ENCODE measurements at places on chromosomes 12 and 14.

GRCh38 chr12:118633071-118633470 is 256.7 kb downstream of the SUDS3 start:
- no peak for DNase-seq

- DNase-seq, result no peak
Measured at GRCh38 chr12:51246254-51246853, 7.7 kb downstream of the DAZAP2 start.

DNA sequence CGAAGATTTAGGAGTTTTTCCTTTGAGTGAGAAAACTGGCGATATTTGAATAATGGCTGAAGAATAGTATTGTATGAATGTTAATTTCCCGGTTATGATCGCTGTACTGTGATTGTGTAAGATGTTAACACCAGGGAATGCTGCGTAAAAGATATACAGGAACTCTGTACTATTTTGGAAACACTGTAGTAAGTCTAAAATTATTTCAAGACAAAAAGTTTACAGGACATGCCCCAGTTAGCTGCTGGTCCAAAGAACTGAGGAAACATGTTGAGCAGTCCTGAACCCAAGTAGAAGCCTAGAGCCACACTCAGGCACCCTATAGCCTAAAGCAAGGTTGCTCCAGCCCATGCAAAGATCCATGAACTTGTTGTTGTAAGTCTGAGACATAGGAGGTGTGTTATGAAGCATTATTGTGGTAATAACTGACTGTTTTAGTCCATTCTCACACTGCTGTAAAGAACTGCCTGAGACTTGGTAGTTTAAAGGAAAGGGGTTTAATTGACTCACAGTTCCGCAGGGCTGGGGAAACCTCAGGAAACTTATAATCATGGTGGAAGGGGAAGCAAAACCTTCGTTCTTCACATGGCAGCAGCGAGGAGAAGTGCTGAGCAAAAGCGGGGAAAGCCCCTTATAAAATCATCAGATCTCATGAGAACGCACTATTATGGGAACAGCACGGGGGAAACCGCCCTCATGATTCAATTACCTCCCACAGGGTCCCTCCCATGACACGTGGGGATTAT is 99.8 kb upstream of the RESF1 start:
- DNase-seq, result no peak

DNA sequence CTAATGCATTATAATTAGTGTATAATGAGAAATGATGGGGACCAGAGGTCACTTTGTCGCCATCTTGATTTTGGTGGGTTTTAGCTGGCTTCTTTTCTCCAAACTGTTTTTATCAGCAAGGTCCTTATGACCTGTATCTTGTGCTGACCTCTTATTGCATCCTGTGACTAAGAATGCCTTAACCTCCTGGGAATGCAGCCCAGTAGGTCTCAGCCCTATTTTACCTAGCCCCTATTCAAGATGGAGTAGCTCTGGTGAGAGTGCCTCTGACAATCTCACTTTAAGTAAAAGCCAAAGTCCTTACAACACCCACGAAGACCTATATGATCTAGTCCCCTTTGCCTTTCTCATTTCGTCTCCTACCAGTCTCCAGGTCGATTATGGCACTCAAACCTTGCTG is 28.3 kb upstream of the STRAP start:
- DNase-seq, result no peak

GRCh38 chr12:62028536-62028935 is 231.7 kb upstream of the USP15 start:
- DNase-seq, result no peak

GRCh38 chr12:43337571-43338444 is 214.2 kb downstream of the ADAMTS20 start:
- no peak for DNase-seq

DNA sequence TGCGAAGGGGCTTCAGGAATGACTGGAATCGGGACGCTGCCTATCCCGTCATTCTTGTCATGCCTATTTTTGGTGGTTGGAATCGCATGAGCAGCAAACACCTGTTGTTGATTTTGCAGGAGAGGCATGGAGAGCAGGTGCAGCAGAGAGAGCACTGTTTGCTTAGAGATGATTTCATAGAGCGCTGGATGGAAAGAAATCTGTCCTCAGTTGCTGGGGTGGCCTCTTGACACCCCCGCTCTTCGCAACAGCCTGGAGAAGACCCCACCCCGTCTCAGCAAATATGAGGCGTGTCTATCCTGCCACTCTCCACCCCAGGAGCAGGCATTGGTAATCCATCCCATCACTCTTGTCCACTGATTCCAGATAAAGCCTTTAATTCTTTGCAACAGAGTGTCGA is 19.3 kb upstream of the NCOR2 start:
- DNase-seq, result no peak

- DNase-seq, result no peak
Measured at GRCh38 chr14:102603293-102603907, 11.0 kb downstream of the RCOR1 start.

GRCh38 chr12:50699154-50699553 is 64.7 kb upstream of the ATF1 start:
- no peak for DNase-seq

DNA sequence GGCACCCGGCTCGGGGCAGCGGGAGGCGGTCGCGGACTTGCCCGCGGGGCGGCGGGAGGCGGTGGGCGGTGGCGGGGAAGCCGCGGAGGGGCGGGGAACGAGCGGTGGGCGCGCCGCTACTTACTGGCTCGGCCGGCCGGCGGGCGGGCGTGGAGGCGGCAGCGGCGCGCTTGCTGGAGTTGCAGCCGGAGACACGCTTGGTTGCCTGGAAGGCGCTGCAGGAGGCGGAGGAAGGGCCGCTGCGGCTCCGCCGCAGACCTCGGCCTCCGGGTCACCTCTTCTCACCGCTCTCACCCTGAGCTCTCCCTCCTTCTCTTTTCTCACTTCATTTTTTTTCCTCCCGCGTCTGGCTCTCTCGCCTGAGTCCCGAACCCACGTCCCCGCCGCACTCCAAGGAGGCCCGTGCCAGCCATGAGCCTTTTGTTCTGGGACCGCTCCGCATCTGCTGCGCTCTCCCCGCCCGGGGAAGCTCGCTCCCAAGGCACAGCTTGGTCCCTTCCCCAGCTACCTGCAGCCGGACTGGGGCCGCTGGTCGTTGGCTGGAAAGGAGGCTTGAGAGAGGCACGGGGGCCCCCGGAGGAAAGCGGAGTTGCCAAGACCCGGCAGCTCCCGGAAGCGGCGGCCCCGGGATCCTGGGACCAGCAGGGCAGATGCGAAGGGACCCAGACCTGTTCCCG is 592 bp upstream of the KCNK10 start:
- DNase-seq, result no peak

GRCh38 chr12:67091204-67091603 is 178.0 kb upstream of the CAND1 start:
- DNase-seq, result no peak

- DNase-seq, result peak; percentile 57
Measured at GRCh38 chr12:47808050-47808449, 11.7 kb downstream of the HDAC7 start.

DNA sequence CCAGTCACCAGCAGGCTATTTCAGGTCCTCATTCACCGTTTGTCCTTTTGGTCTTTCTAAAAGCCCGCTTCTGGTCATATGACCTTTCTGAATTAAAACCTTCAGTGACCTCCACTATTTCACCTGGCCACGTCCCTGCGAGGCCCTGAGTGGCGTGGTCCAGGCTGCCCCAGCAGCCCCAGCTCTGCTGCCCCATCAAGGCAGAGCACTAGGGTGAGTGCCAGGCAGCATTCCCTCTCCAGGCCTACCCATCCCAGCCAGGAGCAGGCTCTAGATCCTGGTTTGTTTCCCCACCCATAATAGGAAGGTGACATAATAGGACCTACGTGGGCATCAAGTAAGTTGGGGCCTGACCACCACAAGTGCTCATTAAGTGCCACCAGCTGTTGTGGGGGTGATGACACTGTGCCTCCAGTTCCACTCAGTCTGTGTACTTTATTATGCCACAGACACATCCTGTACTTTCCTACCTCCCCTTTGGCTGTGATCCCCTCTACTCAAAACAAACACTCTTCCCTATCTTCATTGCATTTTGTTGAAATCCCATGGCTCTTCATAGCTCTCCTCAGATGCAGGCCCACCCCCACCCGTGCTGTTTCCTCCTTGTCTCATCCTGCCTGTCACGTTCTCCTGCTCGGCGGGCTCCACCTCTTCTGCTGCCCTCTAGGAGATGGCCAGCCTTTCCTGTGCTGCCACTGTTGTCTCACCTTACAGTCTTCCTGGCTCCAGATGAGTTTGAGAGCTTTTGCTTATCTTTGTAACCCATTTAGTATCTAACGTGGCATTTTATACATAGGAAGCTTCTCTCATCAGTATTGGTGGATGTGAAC is 21.4 kb downstream of the CKB start:
- DNase-seq, result no peak

DNA sequence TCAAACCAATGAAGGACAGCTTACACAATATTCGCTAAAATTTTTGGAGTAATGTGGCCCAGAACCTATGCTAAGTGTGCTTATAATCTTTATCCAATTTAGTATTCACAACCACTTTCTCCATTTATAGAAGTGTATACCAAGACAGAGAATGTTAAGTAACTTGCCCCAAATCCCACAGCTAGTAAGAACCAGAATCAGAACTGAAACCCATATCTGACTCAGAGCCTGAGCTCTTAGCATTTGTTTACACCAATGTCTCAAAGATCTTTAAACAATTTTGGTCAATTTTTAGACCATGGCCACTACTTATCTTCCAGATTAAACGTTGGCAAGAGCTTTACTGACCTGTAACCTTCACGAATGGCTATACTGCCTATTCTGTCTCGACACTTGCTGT is 53.0 kb downstream of the PAPLN start:
- no peak for DNase-seq

DNA sequence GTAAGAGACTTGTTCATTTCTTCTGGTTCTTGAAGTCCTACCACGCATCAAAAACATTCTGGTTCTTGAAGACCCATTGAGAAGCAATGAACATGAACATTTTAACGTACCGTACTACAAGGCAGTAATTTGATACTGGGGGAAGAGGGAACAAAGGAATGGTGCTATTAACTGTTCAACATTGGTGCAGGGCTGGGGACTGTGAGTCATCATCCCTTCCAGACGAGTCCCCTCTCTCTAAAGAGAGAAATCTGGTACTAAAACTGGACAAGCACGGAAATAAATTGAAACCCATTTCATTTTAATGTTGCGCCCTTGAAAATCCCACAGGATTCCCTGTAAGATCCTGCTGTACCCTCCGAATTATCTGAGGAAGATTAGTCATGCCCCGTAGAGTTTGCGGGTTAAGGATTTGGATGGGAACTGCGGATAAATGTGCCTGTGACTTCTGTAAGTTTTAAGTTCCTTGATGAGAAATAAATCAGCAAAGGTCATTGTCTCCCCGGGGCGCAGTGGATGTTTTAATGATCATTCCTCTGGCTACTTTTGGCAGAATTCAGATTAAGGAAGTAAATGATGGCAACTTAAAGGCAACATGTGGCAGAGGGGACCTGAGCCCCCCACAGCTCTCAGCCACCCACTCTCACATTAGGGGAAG is 78.6 kb downstream of the KCNK13 start:
- DNase-seq, result no peak

- no peak for DNase-seq
Measured at GRCh38 chr14:31275731-31276130, 68.1 kb upstream of the HECTD1 start.

GRCh38 chr12:45517381-45517780 is 212.1 kb upstream of the ARID2 start:
- no peak for DNase-seq

DNA sequence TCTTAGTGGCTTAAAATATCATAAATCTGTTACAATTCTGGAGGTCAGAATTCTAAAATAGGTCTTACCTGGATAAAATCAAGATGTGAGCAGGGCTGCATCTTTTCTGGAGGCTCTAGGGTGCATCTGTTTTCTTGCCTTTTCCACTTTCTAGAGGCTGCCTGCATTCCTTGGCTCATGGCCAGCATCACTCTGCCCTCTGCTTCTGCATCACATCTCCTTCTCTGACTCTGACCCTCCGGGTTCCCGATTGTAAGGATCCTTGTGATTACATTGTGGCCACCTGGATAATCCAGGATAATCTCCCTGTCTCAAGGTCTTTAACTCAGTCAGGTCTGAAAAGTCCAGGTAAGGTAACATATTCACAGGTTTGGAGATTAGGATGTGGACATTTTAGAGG is 11.0 kb upstream of the BMP4 start:
- no peak for DNase-seq

- DNase-seq, result no peak
Measured at GRCh38 chr14:105388110-105388951, 10.0 kb upstream of the TEX22 start.

DNA sequence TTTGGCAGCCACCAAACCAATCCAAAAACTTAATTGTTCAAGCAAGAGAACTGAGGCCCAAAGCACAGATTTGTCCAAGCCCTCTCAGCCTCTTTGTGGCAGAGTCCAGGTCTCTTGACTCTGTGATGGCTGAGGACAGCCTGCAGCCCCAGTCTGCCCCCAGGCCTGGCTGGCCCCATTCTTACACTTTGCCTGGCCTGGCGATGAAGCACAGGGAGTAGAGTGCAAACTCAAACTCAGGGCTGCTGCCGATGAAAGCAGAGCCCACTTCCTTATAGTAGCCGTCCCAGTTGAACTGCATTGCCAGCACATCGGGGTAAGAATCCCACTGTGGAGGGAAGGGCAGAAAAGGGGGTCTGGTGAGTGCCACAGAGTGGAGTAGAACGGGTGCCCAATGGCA is 5.6 kb upstream of the RPAP3 start:
- DNase-seq, result no peak

- no peak for DNase-seq
Measured at GRCh38 chr12:106140223-106140986, 1.7 kb upstream of the NUAK1 start.

DNA sequence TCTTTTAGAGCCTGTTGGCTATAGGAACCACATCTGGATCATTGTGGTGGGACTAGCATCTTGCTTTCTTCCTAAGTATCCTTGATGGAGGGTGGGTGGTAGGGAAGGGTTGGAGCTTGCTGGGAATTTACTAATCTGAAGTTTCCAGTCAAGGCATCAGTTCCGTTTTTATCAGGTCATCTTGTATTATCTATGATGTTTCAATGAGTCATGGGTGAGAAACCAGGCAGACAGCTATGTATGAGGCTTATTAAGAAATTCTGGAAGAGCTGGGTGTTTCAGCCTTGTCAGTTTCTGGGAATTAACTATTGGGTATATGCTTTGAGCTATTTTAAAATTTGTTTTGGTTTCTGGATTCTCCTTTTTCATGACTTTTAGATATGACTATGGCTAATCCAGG is 11.3 kb downstream of the TSFM start:
- no peak for DNase-seq

DNA sequence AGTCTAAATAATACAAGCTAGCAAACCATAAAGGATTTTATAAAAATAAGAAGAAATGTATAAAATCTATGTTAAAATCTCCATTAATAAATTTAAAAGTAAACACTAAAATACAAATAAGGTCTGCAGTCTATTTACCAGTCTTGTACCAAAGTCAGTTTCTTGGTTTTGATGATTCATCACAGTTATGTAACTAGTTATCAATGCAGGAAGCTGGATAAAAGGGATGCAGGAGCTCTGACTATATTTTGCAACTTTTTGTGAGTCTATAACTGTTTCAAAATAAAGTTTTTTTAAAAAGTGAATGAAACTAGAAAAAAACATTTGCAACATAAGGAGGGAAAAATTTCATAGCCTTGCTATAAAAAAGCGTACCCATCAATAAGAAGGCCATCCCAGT is 151.5 kb downstream of the DERA start:
- DNase-seq, result no peak

All from activated naive CD8-positive, alpha-beta T cell treated with anti-CD3 and anti-CD28 coated beads, Interleukin-2, amount 50 U/mL, for 16 hours (primary cell).